Right atrium auricular region (tissue), 2 donors: ENCODE measurements at places on chromosomes 13 and 19.

DNA sequence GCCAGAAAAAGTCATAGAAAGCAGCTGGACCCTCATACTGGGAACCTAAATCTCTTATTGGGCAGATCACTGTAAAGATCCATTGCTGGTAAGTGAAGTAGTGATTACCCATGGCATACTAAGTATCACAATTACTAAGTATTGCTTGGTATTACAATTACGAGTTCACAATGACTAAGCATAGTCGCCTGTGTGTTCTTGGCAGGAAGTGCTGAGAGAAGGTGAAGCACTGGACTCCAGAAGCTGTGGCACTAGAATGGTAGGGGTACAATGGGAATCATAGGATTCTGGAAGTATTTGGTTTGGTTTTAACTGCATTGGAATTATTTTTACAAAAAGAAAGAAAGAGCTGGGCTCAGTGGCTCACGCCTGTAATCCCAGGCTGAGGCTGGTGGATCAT, 20.3 kb downstream of the LGALS16 start:
- no peak for DNase-seq

- DNase-seq = no peak
These were observed 255.7 kb downstream of the DACH1 start for GRCh38 chr13:71611292-71611691.

- no peak for DNase-seq
These were observed at the start of gene SIGLEC7 for GRCh38 chr19:51142119-51142518. SIGLEC7 (plus strand) TSS chr19:51142301; CDS start chr19:51142370, 69 bp downstream.

GRCh38 chr19:40177286-40178070, 13.7 kb upstream of the MAP3K10 start:
- DNase-seq = no peak

DNA sequence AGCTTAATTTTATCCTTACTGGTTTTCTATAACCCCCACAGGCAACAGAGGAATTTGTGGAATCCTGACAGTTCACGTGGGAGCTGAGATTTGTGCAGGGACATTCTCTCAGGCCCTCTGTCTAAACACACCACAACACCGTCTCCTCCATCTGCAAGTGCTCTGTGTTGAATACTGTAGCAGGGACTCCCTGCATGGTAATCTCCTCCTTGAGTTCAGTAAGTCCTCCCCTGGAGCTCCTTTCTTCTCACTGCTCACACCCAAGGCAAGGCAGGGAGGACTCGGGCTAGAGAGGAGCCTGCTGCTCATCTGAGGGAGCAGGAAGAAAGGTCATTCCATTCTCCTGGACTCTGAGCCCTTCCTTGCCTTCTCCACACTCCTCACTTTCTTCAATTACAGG, 348.2 kb downstream of the KCTD12 start:
- no peak for DNase-seq
